ENCODE measurements at places on chromosomes 12 and 14.

- no peak for DNase-seq
Measured at GRCh38 chr12:70837026-70837425, 83.5 kb downstream of the PTPRR start.

DNA sequence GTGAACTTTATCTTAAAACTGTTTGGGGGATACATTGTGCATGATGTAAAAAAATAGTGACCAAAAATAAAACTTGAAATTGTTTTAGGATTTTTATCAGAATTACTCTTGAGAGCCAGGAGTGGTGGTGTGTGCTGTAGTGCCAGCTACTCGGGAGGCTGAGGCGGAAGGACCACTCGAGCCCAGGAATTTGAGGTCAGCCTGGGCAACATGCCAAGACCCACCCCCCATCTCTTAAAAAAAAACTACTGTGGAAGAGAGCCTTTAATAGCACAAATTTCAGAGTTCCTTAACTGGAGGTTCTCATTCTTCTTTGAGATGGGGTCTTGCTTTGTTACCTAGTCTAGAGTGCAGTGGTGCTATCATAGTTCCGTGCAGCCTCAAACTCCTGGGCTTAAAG, 21.5 kb downstream of the CPSF2 start:
- DNase-seq, result no peak

DNA sequence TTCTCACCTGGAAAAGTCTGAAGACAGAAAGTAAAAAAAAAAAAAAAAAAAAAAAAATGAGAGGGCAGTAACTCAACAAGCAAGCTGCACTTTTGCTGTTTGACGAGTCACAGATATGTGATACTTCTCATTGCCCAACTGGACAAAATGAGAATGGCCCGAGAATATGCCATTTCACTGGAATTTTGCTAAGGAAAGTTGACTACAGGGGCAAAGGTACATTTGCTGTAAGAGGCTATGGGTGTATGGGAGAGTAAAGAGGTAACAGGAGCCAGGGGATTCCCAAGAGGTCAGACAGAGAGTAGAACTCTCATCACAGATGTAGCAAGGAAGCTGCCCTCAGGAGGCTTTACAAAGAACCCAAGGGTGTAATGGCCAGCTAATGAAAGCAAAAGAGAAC, 22.9 kb downstream of the KIF21A start:
- no peak for DNase-seq

DNA sequence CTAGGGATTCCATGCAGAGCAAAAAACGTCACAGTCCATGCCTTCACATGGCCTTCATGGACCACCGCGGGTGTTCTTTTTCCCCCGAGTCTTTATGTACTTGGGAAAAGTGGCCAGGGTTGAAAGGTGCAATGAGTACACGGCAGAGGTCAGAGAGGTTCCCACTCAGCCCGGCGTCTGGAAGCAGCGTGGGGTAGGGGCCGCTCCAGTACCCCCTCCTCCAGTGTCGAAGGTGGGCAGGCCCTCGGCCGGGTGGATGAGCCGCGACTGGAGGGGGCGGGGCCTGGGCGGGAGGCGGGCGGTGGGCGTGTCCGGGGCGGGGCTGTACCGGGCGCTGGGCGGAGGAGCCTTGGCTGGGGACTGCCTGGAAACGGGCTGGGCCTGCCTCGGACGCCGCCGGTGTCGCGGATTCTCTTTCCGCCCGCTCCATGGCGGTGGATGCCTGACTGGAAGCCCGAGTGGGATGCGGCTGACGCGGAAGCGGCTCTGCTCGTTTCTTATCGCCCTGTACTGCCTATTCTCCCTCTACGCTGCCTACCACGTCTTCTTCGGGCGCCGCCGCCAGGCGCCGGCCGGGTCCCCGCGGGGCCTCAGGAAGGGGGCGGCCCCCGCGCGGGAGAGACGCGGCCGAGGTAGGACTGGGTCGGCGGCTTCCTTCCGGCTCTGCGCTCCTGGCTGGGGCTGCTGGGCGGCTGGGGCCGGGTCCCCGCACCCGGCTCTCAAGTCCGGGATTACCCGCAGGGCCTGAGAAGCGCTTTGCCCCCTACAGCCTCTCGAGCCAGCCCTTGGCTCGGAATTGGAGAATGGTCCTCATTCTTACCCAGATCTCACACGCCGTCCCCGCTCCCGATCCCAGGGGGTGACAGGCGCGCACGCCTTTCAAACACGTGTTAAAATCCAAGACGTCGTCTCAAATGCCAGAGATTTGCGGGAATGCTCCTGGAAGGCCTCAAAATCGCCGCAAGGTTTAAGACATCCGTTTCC, at the start of gene RXYLT1:
TSS of gene RXYLT1 (plus strand) at position 412 of the 984 bp plus-strand sequence. CDS start at position 464, 52 bp downstream.
- DNase-seq, result peak; percentile 92

GRCh38 chr14:64709126-64709525, 4.9 kb downstream of the PLEKHG3 start:
- peak; percentile 50 for DNase-seq

GRCh38 chr14:71355324-71356201, 448.3 kb downstream of the PCNX1 start:
- peak; percentile 83 for DNase-seq

GRCh38 chr14:102793531-102794328, 16.5 kb downstream of the TRAF3 start:
- DNase-seq, result no peak

DNA sequence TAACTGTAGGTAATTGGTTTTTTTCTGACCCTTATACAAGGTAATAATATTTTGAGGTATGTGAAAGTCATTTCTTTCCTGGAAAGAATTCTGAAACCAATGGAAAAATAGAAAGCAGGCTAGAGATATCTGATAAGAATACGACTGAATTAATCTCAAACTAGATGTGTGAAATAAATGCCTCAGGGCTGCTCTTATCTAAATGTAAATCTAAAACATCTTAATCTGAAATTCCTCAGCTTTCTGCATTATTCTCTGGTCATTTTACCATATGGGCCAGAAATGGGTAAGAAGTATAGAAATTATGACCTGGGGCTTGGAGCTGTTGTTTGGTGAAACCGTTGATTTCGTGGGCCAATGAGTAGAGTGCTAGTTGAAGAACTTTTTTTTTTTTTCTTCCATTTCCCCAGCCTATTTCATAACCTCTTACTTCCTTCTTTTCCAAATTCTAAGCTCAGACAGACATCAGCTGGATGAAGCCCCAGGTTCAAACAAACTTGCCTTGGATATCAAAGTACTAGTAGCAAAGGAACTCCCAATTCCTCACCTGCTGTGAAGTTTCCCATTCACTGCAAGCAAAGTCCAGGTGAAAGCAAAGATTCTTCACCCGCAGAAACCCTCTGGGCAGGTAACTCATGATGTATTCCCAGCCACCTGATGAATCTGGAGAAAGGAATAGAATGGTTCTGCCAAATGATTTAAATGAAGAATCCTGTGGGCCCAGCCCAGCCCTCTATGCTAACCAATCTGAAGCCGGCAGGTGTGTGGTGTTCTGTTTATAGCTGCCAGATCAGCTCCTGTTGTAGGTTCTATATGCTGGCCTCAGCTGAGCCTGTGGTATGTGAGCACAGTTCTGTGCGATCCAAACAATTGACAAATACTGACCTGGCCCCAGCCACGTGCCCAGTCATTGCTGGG, 9.7 kb upstream of the FOS start:
- no peak for DNase-seq
